ENCODE measurements at places on chromosomes 3 and 15.

- DNase-seq: no peak
Observed at GRCh38 chr3:184574515-184575417, 13.2 kb downstream of the EPHB3 start.

GRCh38 chr15:68317281-68318007 lies 39.9 kb downstream of the FEM1B start:
- DNase-seq: no peak

- DNase-seq: no peak
Observed at GRCh38 chr3:151117047-151117446, 31.6 kb downstream of the MED12L start.

GRCh38 chr3:124935794-124936542 lies 1.4 kb upstream of the MUC13 start:
- DNase-seq: no peak

GRCh38 chr3:11509173-11510000 lies 134.3 kb downstream of the VGLL4 start:
- DNase-seq: no peak

GRCh38 chr15:77819851-77820728 lies 187.4 kb upstream of the LINGO1 start:
- no peak for DNase-seq

- no peak for DNase-seq
Observed at GRCh38 chr3:5191555-5192304, 4.2 kb downstream of the EDEM1 start.

GRCh38 chr3:30467596-30468238 lies 138.7 kb upstream of the TGFBR2 start:
- no peak for DNase-seq

DNA sequence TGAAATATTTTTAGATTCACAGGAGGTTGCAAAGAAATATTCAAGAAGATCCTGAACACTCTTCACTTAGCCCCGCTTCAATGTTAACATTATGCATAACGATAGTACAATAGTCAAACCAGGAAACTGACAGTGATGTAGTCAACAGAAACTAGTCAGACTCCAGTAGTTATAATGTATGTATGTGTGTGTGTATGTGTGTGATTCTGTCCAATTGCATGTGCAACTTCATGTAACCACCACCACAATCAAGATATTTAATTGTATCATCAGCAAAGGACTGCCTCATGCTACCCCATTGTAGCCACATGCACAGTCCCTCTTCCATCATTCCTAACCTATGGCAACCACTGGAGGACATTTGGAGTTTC lies 77.9 kb downstream of the APBA2 start:
- no peak for DNase-seq

GRCh38 chr3:112672716-112673541 lies 32.0 kb upstream of the CCDC80 start:
- no peak for DNase-seq

DNA sequence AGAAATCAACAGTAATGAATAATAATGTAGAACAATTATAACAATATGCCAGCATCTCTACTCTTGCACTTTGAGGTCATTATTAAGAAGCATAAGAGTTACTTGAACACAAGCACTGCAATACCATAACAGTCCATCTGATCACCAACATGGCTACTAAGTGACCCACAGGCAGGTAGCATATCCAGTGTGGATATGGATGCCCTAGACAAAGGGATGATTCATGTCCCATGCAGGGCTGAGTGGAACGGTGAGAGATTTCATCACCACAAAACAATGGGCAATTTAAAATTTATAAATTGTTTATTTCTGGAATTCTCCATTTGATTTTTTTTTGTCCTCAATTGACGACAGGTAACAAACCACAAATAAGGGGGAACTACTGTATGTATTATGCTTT lies 107.7 kb upstream of the TSC22D2 start:
- DNase-seq: no peak

DNA sequence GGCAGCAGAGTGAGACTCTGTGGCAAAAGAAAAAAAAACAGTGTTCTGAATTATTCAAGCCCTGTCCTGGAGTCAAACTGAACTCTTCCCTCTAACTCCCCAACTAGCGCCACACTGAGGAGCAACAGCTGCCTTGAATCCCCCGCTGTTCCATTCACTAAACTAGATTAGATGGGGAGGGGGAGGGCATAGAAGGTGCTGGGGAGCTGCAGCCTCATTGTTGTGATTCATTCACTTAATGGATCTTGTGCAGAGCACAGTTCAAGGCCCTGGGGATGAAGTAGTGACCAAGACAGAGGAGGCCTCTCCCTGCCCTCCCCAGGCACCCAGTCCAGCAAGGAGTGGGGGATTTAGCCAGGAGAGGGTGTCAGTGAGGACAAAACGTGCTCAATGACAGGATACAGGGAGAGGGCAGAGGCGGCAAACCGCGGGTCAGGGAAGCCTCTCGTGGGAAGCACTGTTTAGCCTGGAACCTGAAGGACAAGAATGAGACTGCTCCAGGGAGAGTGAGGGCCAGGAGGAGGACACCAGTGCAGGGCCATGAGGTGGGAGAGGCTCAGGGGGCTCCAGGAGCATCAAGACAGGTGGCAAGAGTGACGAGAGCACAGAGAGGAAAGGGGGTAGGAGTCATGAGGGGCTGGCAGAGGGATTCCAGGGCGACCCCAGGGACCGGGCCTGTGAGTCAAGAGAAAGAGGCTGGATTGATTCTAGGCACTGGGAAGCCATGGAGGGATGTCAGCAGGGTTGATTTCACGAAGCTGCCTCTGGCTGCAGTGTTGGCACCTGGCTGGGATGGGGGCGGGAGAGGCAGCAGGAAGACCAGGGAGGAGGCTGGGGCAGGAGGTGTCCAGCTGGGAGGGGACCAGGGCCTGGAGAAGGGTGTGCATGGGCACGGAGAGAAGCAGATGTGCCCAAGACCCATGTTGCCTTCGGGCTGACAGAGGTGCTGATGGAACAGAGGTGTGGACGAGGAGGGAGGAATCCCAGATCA lies 31.4 kb downstream of the ALS2CL start:
- no peak for DNase-seq

DNA sequence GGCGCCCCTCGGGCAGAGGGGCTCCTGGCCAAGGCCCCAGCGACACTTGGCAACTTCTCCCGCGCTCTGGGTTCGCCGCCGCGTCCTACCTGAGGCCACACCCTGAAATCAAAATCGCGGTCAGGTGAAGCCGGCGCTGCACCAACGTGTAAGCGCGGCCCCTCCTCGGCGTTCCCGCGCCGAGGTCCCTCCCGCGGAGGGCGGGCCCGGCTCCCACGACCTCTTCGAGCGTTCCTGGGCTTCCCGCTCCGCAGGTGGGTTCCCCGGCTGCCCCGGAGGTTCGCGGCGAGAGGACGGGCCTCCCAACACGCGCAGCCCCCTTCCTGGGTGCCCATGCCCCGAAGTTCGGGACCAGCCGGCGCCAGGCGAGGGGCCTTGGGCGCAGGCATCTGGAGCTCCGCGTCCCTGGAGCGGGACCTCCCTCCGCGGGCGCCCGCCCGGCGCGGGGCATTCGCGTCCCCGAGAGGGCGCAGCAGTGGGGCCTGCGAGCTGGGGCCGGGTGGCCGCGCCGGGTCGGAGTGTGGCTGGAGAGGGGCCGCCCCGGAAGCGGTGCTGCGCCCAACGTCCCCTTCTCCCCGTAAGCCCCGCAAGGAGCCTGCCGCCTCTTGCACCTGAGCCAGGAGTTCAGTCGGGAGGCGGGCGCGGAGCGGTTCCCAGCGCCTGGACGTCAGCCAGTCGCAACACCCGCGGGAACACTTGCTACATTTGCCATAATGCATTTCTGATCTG lies 13.7 kb downstream of the PAK6 start:
- DNase-seq: peak; percentile 9

- DNase-seq: peak; percentile 20
Observed at GRCh38 chr3:8663177-8664061, 18.8 kb upstream of the SSUH2 start.

- DNase-seq: peak; percentile 46
Observed at GRCh38 chr15:33091983-33092693, 102.4 kb downstream of the FMN1 start.

DNA sequence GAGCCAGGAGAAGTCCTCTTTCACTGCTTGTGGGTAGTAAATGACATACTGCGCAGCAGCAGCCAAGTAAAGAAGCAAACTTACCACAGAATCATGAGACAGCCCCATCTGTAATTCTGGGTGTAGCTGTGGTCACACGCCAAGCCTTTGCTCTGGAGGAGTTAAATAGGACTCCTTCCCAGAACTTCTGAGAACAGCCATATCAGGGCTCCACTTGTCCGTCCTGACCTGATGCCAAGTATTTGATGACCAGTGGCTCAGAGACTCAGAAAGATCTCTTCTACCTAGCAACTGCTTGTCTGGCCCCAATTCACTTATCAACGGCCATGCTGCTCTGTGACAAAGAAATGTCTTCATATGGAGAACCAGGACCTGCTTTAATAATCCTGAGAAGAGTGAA lies 20.6 kb upstream of the GOLIM4 start:
- DNase-seq: no peak

GRCh38 chr3:157544501-157545130 lies 41.4 kb upstream of the VEPH1 start:
- no peak for DNase-seq

GRCh38 chr3:63343674-63344073 lies 65.6 kb downstream of the SYNPR start:
- DNase-seq: peak; percentile 22

DNA sequence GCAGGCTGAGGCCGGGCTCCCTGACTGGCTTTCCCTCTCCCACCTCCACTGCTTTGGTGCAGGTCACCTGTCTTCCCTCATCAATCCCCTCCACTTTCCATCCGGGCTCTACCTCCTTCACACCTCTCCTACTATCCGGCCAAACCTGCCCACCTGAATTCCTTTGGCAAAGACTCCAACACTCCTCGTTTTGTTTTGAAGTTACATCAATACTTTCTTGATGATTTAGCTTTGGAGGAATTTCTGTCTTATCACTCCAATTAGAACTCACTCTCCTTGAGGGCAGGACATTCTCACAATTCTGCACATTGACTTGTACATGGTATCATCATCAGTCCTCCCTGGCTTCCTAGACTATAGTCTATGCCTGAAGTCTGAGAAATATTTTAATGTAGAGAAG lies 20.4 kb downstream of the LDHAL6B start:
- DNase-seq: no peak

- no peak for DNase-seq
Observed at GRCh38 chr15:67812241-67812644, 13.1 kb upstream of the SKOR1 start.

- no peak for DNase-seq
Observed at GRCh38 chr15:60444289-60444912, 34.5 kb downstream of the ICE2 start.

DNA sequence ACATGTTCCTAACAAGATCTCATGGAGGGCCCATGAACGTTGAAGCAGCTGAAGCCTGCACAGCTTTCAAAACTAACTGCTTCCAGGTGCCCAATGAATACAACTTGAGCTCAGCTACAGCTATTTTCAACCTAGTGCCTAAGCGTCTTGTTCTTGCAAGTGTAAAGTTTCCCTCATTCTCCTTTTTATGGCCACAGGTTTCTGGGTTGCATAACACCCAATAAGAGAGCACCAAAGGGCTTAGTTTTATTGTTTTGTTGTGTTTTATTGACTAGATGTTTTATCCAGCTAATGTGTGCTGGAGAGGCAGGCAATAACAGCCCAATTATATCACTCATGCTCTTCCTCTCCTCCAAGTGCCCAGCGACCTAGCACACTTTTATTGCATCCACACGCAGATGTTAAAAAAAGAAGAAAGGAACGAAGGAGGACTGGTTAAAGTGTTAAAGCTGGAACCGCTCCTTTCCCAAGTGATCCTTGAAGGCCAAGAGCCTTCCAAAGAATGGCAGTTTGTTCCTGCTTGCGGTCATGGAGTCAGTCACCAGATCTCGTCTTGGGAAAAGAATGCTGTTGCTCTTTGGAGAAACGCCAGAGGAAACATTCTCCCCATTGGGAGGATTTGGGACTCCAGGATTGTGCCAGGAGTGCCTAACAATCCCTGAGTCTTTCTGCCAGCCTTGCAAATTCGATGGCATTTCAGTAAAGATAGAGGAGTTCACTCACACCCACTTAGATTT lies 156.9 kb downstream of the MEX3B start:
- DNase-seq: no peak

- no peak for DNase-seq
Observed at GRCh38 chr15:22895465-22896190, 57.2 kb downstream of the NIPA2 start.

- no peak for DNase-seq
Observed at GRCh38 chr15:97235611-97235985, 724.9 kb upstream of the ARRDC4 start.

GRCh38 chr3:124333931-124334640 lies 342.2 kb upstream of the ROPN1 start:
- no peak for DNase-seq

DNA sequence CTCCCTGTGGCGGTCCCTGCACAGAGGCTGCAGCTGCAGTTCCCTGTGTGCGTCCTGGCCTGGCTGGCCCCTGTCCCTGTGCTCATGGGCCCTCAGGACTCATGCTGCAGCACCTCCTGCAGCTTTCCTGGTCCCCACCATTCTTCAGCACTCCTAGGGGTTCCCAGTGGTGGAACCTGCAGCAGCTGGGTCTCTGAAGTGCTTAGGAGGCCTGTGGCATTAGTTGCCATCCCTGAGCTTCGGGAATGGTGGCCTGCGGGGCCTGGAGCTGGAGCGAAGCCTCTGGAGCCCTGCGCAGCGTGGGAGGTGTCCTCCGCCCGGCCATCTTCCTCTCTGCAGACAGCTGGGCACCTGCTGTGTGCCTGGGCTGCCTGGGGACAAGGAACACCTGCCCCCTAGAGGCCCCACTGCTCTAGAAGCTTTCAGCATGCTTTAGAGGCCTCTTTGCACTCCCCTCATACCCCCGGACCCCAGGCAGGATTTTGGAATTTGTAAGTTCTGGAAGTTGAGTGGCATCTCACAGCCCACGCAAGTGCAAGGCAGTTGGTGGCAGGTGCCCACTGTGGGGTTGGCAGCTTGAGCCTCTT lies 13.1 kb downstream of the PLXNA1 start:
- DNase-seq: no peak

- DNase-seq: no peak
Observed at GRCh38 chr15:77768107-77768506, 135.4 kb upstream of the LINGO1 start.

DNA sequence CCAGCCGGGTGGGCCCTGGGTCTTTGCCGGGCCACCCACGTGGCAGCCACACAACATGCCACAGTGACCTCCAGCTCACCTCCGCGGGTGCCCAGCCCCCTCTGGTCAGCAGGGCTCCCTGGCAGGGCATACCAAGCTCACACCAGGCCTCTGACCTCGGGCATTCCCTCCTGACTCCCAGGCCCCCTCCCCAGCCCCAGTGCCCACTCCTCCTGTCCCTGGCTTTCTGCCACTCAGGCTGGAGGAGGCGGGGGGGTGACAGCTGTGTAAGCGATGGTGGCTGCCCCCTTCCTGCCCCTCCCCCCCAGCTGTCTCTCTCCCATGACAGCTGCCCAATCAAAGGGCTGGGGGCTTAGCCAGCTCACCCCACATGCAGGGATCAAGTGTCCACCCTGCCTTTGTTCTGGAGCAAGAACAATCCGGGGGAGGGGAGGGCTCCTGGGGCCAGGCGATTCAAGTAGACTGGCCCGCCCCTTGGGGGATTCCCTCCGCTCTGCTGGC lies 3.3 kb downstream of the PCBP4 start:
- DNase-seq: no peak

GRCh38 chr3:166663194-166663593 lies 716.9 kb downstream of the ZBBX start:
- no peak for DNase-seq
